ENCODE measurements at places on chromosomes 7 and 10.

DNA sequence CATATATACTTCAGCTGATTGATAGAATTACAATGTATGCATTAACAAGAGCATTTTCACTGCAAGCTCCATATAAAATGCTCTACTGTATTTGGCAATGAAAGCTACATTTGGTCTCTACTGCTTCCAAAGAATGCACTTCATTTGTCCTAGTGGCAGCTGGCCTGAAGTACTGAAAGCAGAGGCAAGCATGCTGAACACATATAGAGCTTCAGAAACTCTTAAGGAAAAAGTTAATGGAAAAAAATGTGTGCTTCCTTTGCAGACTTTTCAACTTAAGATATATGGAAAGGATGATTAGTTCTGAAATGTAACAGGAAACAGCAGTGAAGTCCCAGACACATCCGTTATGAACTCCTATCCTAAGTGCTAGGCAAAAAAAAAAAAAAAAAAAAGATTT lies 537.1 kb upstream of the POM121L12 start:
- DNase-seq: no peak

DNA sequence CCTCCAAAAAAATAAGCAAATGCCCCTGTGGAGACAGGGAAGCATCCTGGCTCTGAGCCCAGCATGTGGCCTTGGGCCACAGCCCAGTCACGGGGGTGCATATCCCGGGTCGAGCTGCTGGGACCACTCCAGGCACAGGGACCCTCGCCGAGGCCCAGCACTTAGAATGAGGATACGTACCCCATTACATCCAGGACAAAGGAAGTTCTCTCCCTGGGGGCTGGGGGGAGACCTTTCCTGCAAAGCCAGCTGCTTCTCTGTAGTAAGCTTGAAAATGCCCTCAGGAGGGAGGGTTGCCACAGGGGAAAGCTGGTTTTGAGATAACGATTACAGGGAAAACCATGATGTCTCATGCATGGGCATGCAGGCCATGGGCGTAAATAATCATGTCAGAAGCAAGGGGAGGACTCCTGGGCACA lies 75.5 kb downstream of the HIPK2 start:
- DNase-seq: no peak

DNA sequence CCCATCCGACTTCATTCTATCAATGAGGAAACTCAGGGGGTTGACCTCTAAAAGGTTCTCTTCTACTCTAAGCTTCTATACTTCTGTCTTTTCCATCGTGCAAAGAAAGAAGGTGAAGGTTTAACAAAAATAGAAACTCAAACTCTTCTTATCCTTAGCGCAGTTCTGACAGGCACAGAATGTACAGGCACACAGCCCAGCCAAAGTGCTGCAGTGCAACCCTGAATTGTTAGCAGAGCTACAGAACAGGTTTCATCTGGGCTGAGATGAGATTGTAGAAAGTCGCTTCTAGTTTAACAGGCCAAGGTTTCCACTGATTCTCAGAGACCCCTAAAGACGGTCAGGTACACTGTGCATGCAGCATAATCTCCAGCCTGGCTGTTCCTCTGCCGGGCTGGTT lies 79.3 kb upstream of the AFAP1L2 start:
- no peak for DNase-seq

DNA sequence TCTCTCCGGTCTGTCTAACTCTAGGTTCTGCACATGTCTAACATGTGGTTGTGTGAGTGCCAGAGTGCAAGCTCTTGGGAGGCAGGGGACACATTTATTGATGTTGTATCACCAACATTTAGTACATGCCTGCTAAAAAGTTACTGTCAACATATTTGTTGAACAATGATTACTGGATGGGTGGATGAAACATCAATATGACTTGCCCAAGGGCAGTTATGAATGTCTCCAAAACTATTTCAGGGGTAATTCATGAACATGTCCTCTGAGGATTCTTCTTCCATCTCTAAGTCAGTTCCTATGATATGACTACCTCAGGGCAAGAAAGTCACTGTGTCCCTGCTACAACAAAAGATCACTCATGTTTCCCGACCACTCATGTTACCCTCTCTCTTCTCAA lies 91.3 kb upstream of the STEAP1B start:
- DNase-seq: no peak

DNA sequence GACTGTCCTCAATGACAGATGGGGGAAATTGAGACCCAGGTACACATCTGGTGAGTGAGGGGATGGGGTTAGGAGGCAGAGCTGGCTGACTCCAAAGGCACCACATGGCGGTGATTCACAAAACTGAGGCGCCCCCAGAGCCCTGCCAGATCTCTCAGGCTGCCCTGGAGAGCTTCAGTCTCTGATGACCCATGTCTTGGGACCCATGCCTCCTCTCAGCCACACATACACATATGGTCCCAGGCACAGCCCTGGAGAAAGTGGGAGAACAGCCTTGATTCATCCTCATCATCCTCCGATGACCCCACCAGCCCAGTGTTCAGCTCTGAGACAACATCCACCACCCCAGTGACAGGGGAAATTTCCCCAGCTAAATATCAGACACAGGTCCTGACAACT lies 426.0 kb downstream of the RPS24 start:
- no peak for DNase-seq

DNA sequence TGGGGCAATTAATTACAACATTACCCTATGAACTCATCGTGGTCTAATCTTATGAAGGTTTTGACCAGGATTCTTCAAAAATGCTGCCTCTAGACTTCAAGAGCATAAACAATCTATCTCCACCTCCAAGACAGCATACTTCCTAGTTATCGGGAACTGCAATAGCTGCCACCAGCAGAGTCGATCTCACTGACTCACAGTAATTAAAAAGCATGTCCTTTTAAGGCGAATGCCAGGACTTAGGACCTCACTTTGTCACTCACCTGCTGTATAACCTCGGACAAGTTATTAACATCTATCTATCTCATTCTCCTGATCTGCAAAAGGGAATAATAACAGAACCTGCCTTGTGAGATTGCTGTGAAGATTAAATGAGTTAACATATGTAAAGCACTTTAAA lies 666.0 kb upstream of the COBL start:
- DNase-seq: no peak

GRCh38 chr10:101267776-101268175 lies 38.5 kb upstream of the LBX1 start:
- no peak for DNase-seq

DNA sequence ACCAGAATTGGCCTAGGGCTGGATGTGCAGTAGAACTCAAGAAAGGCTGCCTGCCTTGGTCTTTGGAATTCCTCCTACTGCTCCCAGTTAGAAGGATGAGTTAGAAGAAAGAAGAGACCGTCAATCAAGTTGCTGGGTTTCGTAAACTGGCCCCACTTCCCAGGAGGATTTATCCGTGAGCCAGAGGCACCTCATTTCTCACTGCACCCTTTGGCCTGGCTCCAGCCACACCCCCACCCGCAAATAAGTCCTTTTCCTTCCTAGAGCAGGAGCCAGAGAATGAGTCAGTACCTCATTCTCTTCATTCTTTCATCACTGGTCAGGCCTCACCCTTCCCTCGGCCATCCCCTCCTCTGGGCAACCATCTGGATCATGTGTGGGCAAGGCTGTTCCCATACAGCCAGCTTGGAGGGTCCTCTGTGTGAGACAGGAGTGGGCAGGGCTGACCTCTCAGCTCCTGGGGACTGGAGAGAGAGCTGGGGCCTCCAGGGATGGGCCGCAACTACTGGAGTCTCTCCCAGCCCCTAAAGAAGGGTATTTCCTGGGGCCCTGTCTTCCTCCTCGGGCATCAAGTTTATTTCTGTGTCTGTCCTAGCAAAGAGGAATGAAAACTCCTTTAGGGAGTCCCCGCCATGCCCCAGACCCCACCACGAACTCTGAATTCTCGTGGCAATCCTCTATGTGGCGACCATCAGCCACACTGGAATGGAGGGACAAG lies 87.2 kb upstream of the DUSP5 start:
- DNase-seq: no peak

DNA sequence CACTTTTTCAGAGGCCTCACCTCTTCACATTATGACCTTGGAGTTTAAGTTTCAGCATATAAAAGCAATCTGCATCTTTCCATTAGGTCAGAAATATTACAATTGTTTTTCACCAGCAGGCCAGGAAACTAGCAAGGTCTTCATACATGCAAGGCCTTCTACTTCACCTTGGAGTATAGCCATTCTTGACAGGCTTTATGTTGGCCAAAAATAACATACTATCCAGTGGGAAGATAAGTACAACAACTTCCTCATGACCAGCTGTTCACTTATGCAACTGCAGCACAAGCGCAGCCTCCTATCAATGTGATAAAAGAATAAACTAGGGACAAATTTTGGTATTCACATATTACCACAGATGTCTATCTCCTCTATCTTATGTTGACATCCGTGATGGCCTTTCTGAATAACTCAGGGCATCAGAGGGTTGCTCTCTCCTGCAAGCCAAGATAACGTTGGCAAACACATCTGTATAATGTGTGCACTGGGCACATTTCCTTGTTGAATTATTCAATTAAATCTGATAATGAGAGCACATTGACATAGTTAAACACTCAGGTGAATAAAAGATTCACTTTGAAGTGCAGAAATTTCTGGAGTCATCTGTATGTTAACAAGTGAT lies 239.8 kb downstream of the FZD1 start:
- no peak for DNase-seq

- no peak for DNase-seq
Observed at GRCh38 chr10:33900596-33900995, 566.1 kb upstream of the NRP1 start.

- DNase-seq: no peak
Observed at GRCh38 chr10:114061789-114062188, 18.1 kb downstream of the ADRB1 start.

GRCh38 chr10:36779238-36779846 lies 346.1 kb upstream of the ANKRD30A start:
- no peak for DNase-seq

Measured in hematopoietic multipotent progenitor cell treated with erythropoietin and hydrocortisone succinate and interleukin-3 and kit ligand, for 17 days (in vitro differentiated cells).